KG1 (cell line): ENCODE measurements at places on chromosomes 12 and 14.

- DNase-seq, result no peak
Observed at GRCh38 chr12:93127582-93128331, 198.7 kb upstream of the EEA1 start.

GRCh38 chr12:96719660-96720362 is 187.2 kb upstream of the NEDD1 start:
- DNase-seq, result peak; percentile 8

DNA sequence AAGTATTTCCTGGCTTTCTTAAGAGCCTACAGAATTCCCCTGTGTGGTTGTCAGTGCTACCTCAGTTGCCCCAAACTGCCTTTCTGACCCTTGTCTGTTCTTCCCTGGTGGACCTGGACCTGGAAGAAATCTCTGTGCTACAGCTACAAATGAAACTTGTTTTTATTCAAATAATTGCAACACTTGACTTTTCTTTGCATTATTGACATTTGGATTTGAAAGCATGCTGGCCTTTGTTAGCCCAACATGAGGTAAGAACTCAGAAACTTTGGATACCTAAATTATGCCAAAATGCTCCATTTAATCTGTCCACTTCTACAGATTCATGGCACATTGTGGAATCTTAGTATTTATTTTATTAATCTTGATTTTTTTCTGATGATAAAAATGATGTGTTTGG is 142.9 kb downstream of the SAMD4A start:
- DNase-seq, result no peak

GRCh38 chr12:106269150-106269771 is 21.4 kb upstream of the CKAP4 start:
- no peak for DNase-seq
